ENCODE measurements at places on chromosomes 3 and 15.

GRCh38 chr3:44513513-44513912 is 36.0 kb upstream of the ZNF445 start:
- DNase-seq = no peak

DNA sequence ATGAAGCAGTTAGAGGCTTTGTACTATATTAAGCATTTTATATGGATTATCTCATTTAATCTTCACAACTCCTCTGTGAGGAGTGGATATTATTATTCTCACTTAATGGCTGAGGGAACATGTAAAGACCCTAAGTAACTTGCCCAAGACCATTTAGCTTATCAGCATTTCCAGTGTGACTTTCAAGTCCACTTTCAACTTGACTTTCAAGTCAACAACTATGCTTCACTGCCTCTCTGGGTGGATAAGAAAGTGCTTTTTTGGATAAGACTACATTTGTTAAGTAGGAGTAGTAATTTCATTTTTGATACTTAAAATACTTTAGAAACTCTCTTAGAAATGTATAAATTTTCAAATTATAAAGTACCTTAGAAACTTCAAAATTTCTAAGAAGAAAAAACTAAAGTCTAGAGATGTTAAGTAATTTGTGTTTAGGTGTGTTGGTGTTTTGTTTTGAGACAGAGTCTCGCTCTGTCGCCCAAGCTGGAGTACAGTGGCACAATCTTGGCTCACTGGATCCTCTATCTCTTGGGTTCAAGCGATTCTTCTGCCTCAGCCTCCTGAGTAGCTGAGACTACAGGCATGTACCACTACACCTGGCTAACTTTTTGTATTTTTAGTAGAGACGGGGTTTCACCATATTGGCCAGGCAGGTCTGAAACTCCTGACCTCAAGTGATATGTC is 71.8 kb downstream of the MINDY2 start:
- DNase-seq = no peak

GRCh38 chr3:73523661-73524060 is 101.1 kb downstream of the PDZRN3 start:
- no peak for DNase-seq

DNA sequence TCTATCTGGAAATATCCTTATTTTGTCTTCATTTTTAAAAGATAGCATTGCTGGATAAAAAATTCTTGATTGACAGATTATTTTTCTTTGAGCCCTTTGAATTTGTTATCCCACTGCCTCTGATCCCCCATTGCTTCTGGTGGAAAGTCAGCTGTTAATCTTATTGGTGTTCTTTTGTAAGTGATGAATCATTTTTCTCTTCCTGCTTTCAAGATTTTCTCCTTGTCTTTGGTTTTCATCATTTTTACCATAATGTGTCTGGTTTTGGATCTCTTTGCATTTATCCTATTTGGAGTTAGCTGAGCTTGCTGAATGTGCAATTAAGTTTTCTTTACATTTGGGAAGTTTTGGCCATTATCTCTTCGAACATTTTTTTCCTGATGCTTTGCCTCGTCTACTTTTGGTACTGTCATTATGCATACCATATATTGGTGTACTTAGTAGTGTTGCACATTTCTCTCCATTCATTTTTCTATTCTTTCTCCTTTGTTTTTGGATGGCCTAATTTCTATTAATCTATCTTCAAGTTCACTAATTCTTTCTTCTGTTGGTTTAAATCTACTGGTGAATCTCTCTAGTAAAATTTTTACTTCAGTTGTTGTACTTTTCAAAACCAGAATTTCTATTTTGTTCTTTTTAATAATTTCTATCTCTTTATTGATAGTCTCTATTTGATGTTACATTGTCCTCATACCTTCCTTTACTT is 440.0 kb upstream of the PROK2 start:
- DNase-seq = no peak

DNA sequence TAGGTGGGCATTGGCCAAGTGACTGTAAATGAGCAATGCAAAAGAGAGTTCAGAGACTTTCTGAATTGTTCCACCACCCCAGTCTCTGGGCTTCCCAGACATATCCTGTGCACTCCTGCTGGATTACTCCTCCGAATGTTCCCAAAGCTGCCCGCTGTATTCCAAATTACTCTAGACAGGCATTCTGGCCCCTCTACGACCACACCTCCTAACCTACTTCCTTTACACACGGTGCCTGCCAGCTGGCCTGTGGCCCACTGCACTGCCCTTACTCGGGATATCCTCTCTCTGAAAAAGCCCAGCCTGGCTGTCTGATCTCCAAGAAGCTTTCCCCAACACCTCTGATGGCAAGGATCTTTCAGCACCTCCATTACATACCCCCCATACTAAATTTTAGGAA is 66.6 kb downstream of the DUT start:
- DNase-seq = no peak

GRCh38 chr3:136942803-136943202 is 15.0 kb upstream of the IL20RB start:
- no peak for DNase-seq

DNA sequence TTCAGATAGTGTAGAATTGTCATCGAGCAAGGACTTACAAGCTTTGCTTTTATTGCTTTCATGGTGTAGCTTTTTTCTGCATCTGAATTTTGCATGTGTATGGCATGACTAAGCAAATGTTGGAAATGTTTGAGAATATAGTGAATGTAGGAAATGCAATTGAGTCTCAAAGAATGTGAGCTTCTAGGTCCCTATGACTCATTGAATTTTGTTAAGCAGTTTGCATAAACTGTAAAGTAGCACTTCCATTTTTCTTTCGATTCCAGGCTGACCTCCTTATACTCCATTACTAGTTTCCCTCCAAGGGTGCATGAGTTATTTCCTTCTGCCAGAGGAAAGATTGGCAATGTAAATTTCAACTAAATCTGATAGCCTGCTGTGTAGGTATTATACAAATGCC is 619.2 kb downstream of the DIPK2A start:
- no peak for DNase-seq

DNA sequence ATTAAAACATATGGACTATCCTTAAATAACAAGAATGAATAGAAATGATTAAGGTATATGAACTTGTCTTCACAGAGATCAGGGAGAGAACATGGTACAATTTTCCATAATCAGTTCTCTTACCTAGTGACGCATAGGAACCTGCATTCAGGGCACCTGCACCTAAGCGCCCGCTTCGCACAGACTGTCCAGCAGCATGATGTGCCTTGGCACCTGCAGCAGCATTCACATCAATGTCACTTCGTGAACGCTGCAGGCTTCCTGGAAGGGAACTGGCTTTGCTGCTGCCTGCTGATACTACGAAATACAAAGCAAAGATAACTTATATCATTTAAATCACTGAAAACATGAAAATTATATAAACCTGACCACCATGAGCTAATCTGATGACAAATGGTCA is 115.2 kb downstream of the CLASP2 start:
- DNase-seq = no peak

GRCh38 chr15:25863111-25863967 is at the start of gene ATP10A:
Gene ATP10A (minus strand): TSS chr15:25863327. CDS start chr15:25863096, 231 bp downstream.
- DNase-seq = no peak

DNA sequence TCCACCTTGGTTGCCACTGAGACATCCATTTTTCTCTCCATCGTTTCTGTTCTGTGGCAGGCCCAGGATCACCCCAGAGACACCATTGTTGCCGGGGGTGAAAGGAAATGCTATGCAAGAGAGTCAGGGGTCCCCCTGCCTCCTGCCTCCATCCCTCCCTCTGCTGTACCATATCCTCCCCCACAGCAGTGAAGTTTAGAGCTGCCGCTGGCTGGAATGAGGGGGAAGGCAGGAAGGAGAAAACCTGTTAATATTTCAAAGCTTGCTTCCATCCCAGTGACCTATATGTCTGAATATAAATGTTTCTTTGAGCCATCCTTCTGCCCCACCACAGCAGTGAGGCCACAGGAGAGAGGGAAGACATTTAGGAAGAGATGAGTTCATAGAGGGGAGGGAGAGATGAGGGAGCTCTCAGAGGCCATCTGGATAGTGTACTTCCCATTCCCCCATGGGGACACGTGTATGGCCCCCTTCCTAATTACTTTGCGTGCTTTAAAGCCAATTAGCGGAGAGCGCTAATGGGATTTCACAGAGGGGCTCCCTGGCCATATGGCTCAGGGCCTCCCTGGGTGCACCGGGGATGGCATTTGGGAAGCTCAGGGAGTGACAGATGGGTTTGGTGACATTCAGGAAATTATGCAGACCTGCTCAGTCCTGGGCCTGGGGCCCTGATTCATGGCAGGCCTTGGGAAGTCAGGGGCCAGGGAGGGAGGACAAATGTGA is 40.4 kb upstream of the CHRNB4 start:
- peak; percentile 44 for DNase-seq

DNA sequence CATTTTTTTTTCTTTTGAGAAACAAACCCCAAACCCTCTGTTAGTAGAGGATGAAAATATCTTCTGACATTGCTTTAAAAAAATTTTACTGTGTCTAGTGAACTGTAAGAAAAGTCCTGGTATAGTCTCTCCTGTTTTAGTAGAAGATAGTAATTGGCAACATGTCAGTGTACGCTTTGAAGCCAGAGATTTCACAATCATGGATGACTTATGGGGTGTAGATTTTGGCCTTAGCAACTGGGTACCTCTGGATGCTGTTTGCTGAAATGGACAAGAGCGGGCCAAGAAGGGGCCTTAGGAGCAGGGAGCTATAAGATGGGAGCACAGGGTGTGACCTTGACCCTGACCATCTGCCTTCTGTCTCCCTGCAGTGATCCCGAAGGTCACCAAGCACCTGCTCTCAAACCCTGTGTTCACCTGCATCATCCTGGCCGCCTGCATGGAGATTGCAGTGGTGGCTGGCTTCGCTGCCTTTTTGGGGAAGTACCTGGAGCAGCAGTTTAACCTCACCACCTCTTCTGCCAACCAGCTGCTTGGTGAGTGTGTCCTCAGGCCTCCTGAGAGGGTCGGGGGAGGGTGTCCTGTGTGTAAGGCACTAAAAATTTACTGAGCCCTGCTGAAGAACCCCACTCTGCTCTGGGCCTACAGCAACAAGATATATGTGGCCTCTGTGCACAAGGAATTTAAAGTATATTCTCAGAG is 266.7 kb downstream of the SLCO3A1 start:
- no peak for DNase-seq

- no peak for DNase-seq
Measured at GRCh38 chr3:36679384-36680200, 84.8 kb downstream of the DCLK3 start.

DNA sequence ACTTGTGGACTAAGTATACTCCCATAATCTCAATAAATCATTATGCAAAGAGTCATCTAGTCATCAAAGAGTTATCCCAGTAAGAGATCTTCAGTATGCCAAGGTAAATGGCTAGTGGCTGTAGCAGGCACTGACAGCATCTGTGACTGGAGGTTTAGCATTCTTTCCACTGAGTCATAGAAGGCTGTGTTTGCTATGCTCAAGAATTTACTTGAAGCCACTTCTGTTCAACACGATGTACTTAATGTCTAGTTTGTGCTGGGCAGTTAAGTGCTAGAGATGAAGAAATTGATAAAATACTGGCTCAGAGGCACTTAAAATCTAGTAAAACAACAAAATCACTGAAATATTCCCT is 13.0 kb downstream of the ZBED2 start:
- no peak for DNase-seq

DNA sequence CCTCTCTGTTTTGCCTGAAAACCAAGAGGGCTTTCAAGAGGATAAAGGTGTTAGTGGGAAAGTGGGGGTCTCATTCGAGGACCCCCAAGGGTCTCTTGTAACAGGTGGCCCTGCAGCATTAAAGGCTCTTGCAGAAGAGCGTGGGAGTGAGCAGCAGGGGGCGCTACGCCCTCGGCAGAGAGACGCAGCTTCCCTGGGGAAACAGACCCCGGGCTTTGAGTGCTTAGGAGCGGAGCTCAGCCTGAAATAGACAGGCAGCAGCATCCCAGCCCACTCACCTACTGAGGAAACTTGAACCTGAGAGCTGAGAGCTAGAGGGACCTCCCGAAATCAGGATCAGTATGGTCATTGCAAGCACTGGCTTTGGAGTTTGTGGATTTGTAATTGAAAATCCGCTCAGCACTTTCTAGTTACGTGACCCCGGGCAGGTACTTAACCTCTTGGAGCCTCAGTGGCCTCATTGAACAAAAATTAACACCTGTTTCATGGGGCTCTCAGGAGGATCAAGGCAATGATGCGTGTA is 25.7 kb downstream of the RPLP1 start:
- no peak for DNase-seq

DNA sequence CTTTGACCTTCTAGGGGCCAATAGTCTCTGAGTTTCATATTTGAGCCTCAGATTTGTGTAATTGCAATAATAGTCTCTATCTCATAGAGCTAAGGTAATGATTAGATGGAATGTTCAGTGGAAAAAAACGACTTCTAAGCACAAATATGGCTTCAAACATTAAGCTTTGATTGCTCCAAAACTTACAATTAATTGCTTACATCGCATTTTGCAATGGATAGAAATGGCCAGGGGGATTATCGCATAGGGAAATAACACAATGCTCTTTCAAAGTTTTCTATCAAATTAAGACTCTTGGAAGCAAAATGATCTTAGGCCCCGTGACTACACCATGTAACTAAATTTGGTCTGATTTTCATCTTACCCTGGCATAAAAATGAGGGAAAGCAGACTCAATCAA is 888.6 kb downstream of the AGBL1 start:
- DNase-seq = no peak

DNA sequence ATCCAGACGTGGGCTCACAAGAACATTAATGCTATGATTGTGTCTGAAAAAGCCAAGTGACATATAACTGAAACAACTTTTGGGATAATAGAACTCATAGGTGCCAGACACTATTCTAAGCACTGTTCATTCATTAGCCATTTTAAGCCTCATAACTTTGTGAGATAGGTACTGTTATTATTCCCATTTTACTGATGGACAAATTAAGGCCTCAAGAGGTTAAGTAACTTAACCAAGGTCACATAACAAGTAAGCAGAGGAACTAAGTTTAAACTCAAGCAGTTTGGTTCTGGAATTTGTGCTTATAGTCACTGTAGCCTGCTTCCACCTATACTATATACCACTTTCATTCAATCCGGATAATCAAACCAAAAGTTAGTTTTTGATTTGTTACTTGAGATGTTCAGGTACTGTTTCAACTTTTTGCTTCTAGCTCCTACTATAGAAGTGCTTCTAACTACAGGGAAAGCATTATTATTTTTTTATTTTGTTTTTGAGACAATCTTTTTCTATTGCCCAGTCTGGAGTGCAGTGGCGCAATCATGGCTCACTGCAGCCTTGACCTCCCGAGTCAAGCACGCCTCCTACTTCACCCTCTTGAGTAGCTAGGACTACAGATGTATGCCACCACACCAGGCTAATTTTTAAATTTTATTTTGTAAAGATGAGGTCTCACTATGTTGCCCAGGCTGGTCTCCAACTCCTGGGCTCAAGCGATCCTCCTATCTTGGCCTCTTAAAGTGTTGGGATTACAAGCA is 41.9 kb downstream of the TIPARP start:
- no peak for DNase-seq

- DNase-seq = no peak
Measured at GRCh38 chr3:69092030-69092516, 7.3 kb downstream of the ARL6IP5 start.

GRCh38 chr3:128395046-128395445 is 71.6 kb downstream of the DNAJB8 start:
- DNase-seq = no peak

- no peak for DNase-seq
Measured at GRCh38 chr3:157559401-157559800, 56.2 kb upstream of the VEPH1 start.
